ENCODE measurements at places on chromosomes 4 and X.
A peak's percentile ranks its signal among the peaks of the same experiment; 100 is the strongest.

DNA sequence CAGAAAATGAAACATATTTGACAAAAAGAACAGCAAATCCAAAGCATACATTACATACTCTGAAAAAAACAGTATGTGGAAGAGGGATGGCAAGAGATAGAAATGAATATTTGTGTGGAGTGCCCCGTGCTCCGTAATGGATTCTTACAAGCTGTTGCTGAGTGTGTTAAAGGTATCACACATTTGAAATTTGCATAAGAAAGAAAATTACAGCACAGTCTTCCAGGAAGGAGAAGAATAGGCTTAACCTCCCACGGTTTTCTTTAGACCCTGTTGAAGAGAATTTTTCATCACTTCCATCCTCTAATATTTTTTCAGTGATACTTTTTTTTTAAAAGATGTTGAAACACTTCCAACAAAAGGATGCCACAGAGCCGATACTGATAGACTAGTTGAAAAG is 1489.4 kb downstream of the RAPGEF2 start:
- no peak for DNase-seq

- DNase-seq, result no peak
These were observed 415.0 kb downstream of the ZNF674 start for GRCh38 chrX:46130247-46130646.

GRCh38 chrX:291411-291901 is 10.3 kb downstream of the PLCXD1 start:
- no peak for DNase-seq

GRCh38 chr4:24604558-24605214 is 20.3 kb upstream of the DHX15 start:
- DNase-seq, result no peak

DNA sequence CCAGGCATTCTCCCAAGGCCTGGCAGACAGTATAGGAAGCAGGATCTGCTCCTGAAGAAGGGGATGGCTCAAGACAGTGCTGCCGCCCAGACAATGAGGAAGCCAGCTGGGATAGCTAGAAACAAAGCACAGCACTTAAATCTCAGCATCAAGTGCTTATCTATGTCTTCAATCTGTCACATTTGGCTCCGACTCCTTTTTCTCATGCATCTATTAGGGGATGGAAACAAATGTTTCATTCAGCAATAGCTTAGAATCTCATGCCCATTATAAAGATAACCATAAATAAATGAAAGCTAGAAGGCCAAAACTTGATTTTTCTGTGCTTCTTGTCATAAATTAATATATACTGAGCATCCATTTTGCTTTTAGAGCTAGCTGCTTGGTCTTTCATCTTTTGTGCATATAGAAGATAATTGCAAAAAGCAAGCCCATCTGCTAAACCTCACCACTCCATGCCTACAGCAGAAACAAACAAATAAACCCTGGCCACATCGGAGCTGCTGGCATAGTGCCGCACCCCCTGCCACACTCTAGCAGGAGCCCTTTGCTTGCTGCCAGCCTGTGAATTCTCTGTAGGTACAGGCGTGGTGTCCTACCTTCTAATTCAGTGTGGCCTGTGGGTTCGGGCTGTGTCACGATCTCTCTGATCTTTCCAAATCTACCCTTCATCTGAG is 75.9 kb downstream of the AASDH start:
- no peak for DNase-seq

DNA sequence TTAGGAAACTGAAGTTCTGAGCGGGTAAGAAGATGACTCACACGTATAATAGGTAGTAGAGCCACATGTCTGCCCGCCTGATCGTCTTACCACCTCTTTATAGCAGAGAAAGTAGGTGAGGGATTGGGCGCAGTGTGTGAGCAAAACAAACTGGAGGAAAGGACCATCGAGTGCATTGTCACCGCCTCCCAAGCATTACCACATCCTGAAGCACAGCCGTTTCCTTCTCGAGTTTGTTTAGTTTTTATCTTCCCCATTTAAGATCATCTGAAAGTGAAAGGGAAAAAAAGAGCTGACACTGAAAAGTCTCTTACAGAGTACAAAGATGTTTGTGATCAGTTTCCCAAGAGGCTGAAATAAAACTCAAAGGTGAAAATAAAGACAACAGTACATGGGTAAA is 14.8 kb downstream of the PDK3 start:
- peak; percentile 82 for DNase-seq

- no peak for DNase-seq
These were observed 6.7 kb downstream of the RAB9A start for GRCh38 chrX:13695601-13696115.

DNA sequence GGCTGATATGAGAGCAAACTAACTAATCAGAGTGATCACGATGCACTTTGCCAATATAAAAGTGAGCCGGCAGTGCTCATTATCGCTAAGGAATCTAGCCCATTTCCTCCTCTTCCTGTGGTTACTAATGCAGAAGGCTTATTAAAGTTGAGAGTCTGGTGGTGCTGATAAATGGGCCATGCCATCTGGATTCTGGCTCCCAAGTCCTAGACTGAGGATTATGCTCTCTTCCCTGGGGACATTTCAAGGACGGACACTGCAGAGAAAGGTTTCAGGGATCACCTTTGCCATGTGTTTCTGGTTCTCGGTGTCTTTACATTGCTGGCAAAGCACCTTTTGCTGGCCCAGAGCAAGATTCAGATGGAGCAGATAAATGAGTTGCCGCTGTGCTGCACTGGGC is 85.3 kb downstream of the RTL5 start:
- DNase-seq, result no peak

DNA sequence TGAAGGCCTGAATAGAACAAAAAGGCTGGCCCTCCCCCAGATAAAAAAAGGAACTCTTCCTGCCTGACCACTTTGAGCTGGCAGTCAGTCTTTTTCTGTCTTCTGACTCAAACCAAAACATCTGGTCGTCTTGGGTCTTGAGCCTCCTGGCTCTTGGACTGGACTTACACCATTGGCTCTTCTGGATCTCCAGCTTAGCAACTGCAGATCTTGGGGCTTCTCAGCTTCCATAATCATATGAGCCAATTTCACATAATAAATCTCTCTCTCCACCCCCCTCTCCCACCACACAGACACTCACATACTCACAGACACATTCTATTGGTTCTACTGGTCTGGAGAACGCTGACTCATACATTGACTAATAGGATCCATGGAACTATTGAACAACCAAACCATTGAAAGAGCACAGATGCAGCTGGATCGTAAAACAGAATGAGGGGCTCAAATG is 15.6 kb upstream of the CWH43 start:
- DNase-seq, result no peak

GRCh38 chr4:7107166-7107905 is 39.5 kb upstream of the GRPEL1 start:
- DNase-seq, result no peak

- DNase-seq, result no peak
These were observed 10.9 kb upstream of the SASH3 start for GRCh38 chrX:129768586-129769466.

- no peak for DNase-seq
These were observed 1.4 kb downstream of the GATA1 start for GRCh38 chrX:48787505-48788443.

DNA sequence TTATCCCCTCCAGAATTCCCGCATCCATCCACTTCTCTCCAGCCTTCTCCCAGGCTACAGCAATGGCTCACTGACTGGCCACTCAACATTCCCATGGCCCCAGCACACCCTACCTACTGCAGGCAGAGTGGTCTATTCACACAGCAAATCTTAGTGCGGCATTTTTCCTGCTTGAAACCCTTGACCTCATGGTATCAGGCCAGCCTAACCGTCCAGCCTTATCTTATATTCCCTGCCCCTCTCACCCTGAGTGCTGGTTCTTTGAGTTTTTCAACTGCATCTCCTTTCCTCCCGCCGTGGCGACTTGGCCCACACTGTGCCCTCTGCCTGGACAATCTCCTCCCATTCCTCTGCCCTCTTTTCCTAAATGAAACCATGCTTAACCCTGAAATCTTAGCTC is 10.0 kb upstream of the S100G start:
- DNase-seq, result no peak

DNA sequence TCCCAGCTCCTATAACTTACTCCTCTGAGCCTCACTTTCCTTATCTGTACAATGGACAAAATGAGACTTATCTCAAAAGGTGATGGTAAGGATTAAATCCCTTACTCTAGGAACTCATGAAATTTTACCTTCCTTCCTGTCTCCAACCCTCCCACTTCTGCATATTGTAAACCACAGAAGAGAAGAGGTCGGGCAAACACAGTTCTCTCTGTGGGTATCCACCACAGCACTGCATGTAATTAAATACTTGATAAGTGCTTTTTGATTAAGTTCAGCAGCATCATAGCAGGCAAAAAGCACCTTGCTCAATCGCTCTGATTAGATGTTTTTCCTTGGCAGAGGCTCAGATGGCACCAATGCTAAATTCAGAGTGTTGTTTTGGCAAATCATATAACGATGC is 17.3 kb upstream of the TMEM192 start:
- no peak for DNase-seq

DNA sequence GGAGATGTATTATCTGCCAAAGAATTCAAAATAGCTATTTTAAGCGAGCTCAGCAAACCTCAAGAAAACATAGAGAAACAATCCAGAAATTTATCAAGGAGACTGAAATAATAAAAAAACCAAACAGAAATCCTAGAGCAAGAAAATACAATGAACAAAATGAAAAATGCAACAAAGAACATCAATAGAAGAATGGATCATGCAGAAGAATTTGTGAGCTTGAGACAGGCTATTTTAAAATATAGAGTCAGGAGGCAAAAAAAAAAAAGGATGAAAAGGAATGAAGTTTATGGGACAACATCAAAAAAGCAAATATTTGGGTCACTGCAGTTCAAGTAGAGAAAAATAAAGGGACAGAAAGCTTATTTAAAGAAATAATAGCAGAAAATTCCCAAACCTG is 29.1 kb downstream of the CENPE start:
- no peak for DNase-seq

- DNase-seq, result no peak
These were observed 18.2 kb upstream of the DDIT4L start for GRCh38 chr4:100208459-100208858.

DNA sequence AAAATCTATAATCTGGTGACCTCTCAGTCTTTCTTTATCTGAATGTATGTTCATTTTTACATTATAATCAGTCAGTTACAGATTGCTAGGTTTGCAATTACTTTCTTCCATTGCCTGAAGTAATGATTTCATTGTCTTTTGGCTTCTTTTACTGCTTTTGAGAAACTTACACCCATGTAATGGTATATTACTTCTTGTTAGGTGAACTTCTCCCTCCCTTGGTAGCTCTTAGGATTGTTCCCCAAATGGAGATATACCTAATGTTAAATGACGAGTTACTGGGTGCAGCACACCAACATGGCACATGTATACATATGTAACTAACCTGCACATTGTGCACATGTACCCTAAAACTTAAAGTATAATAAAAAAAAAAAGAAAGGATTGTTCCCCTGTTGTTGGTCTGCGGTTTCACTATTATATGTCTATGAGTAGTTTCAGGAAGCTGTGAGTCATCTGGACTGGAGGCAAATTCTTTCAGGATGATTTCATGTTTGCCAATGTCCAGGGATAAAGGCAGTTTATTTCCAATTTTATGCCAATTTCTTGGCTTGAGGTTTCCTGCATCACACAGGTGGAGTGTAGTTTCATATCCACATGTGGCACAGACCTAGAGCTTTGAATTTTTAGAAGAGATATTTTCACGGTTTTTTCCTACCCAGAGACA is 21.8 kb downstream of the SPANXC start:
- no peak for DNase-seq

GRCh38 chrX:39652336-39652735 is 445.4 kb downstream of the BCOR start:
- DNase-seq, result no peak

- no peak for DNase-seq
These were observed 884.5 kb upstream of the EPHA5 start for GRCh38 chr4:66554826-66555225.

- DNase-seq, result no peak
These were observed 41.0 kb upstream of the UGT2B17 start for GRCh38 chr4:68617003-68617698.

DNA sequence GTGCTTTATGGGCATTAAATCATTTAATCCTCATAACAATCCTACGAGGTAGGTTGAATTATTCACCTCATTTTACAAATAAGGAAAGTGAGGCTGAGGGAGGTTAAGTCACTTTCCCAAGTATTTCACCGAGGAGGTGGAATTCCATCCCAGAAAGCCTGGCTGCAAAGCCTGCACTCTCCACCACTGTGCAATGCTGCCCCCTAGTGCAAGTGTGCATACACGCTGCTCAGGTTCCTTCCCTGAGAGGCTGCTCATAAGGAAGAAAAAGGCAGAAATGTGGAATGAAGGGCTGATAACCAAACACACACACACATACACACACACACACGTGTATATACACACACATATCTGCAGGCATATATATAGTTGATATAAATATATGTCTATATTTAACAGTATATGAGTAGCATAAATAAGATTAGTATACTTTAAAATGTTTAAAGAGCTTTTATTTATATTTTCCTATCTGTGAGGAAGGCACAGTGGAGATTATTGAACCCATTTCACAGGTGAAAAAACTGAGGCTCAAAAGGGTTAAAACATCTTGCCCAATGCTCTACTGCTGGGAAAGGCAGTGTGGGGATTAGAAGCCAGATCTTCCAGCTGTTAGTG is 714.5 kb upstream of the TENM3 start:
- DNase-seq, result no peak

DNA sequence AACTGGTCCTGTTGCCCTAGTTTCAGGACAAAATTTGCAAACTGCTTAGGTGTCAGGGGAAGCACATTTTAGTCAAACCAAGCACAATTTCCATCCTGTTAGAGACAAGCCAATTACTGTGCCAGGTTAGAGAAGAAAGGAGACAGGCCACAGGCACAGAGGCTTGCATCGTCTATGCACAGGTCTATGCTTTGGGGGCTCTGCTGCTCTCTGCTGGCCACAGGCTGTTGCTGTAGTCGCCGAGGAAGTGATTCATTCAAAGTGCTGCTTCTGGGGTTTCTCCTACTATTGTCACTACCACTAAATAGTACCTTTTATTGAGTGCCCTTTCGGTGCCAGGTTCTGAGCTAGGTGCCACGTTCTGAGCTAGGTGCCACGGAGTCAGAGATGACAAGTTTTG is 45.5 kb downstream of the VGLL1 start:
- DNase-seq, result peak; percentile 66

Data from stimulated activated naive CD4-positive, alpha-beta T cell (primary cell).